Skin of body (tissue), 3 donors: ENCODE measurements at places on chromosomes 16 and 17. TPM values are rescaled to one million over a fixed set of nuclear protein-coding genes. Genes with fewer than 3 reads are reported as not detected.

DNA sequence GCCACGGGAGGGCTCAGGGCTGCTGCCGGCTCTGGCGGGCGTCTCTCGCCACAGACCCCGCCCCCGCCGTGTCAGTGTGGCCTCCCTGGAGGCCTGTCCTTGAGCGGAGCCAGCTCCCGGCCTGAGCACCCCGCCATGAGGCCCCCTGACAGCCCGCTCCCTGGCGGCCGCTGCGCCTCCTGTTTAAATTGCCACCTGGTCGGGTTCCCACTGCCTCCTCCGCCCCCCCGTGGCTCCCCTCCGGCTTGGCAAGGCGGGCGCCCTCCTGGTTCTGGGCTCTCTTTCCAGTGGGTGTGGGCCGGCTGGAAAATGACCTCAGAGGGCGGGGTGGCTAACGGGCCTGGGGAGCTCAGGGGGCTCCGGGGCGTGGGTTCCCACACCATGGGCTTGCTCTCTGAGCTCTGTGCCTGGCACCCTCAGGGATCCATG lies 42.1 kb upstream of the SSTR5 start:
- no peak for DNase-seq

Gene TP53TG3B
- total RNA-seq, result not detected

- DNase-seq, result no peak
These were observed 71.4 kb upstream of the TNRC6C start for GRCh38 chr17:77887110-77887463.

Gene TOX3
- total RNA-seq, result 0.49 TPM

DNA sequence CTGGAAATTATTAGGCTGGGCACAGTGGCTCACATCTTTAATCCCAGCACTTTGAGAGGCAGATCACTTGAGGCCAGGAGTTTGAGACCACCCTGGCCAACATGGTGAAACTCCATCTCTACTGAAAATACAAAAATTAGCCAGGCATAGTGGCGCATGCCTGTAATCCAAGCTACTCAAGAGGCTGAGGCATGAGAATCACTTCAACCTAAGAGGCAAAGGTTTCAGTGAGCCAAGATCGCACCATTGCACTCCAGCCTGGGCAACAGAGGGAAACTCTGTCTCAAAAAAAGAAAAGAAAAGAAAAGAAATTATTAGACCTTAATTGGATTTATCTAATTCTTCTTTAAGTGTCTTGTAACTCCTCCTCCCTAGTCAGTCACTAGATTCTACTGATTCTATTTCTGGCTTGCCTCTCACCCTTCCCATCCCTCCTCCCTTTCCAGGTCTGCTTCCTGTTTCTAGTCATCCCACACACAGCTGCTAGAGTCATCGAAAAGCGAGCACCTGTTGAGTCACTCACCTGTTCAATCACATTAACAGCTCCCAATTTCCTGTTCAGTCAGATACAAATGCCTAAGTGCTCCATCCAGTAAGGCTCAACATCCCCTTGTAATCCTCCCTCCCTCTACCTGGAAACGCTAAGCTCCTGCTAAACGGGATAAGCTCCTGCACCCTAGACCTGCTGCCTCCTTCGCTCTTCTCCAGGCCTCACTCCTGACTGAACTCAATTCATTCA lies 34.6 kb downstream of the ERN1 start:
- no peak for DNase-seq

GRCh38 chr16:50688083-50688482 lies 5.3 kb upstream of the NOD2 start:
- no peak for DNase-seq

DNA sequence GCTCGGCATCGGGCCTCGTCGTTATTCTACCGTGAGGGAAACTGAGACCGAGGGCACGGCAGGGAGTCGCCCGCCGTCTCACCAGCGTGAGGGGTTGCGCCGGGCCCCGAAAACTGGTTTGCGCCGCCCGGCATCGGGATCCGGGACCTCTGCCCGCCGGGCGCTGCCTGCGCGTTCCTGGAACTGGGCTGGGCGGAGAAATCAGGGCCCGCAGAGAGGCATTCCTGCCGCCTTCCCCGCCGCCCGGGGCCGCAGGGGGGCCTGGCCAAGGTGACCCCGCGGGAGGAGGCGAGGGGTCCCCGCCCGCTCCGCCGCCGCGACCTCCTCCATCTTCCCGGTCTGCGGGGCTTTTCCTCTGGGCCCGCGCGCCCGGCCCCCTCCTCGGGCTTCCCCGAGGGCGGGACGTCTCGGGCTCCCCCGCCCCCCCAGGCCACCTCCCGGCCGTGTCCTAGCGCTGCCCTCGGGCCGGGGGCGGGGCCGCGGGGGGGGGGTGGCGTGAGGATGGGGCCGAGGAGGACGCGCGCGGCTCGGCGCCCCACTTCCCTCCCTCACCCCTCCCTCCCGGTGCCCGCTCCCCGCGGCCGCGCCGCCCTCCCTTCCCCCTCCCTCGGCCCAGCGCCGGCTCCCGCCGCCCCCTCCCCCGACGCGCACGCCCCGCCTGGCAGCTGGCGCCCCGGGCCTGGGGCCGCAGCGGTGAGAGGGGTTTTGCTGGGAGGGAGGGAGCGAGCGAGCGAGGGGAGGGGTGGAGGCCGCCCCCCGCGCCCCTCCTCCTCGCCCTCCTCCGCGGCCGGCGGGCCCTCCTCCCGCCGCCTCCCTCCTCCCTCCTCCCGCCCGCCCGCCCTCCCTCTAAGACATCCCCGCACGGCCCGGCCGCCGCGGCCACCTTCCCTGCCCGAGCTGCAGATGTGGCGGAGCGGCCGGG lies at the start of gene GLIS2:
TSS of gene GLIS2 (plus strand) at position 882 of the 922 bp plus-strand sequence. CDS start 16,214 bp downstream, outside the sequence.
- peak; percentile 80 for DNase-seq

DNA sequence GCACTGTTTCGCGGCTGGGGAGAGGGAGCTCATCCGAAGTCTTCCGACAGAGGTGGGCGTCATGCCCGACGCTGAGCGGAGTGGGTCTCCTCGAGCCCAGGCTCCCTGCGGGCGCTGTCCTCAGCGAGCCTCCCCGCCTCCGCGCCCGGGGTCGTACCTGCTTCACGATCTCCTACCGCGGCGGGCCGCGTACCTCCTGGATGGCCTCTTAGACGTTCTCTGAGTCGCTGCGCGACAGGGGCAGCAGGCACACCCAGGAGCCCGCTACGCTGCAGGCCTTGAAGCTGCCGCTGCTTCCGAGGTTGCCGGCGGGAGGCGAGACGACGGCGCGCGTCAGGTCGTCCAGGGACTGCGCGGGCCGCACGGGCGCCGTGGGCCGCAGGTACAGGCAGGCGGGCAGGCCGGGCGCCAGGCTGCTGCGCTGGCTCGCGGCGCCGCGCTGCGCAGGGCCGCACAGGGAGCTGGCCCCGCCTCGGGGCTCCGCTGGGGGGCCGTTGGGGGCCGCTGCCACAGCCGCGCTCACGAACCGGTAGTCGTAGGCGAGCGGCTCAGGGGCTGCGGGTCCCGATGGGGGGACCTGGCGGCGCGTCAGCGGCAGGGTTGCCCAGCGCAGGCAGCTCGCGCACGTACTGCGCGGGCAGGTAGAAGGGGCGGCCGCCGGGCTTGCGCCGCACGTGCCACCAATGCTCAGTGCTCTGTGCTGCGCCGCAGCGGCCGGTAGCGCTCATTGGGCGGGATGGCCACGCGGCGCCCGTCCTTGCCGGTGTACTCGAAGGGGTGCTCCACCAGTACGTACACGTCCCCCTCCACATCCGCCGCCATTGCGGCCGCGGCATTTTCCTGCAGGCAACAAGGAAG lies 116.4 kb upstream of the SMURF2 start:
- no peak for DNase-seq

- no peak for DNase-seq
These were observed 8.8 kb downstream of the FAAP100 start for GRCh38 chr17:81543339-81543675.

GRCh38 chr17:49438436-49439278 lies 24.0 kb upstream of the PHB1 start:
- no peak for DNase-seq

DNA sequence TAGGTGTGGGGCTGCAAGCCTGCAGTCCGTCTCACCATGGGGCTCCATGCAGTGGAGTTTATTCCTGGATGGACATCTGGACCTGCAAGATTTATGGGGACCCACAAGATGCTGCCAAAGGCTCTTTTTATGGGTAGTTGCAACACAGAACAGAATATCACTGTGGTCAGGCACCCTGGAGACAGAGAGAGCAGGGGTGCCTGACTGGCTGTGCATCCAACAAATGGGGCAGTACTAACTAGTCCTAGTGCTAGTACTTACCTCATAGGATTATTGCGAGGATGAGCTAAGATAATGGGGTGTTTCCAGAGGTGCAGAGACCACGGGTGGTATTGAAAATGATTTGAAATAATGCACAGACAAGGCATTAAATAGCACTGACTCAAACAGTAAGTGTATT lies 42.4 kb upstream of the MMP2 start:
- DNase-seq, result no peak

Gene GDPD1
- 2.7 TPM for total RNA-seq

- DNase-seq, result no peak
These were observed 34.6 kb downstream of the TBCD start for GRCh38 chr17:82786427-82786826.

DNA sequence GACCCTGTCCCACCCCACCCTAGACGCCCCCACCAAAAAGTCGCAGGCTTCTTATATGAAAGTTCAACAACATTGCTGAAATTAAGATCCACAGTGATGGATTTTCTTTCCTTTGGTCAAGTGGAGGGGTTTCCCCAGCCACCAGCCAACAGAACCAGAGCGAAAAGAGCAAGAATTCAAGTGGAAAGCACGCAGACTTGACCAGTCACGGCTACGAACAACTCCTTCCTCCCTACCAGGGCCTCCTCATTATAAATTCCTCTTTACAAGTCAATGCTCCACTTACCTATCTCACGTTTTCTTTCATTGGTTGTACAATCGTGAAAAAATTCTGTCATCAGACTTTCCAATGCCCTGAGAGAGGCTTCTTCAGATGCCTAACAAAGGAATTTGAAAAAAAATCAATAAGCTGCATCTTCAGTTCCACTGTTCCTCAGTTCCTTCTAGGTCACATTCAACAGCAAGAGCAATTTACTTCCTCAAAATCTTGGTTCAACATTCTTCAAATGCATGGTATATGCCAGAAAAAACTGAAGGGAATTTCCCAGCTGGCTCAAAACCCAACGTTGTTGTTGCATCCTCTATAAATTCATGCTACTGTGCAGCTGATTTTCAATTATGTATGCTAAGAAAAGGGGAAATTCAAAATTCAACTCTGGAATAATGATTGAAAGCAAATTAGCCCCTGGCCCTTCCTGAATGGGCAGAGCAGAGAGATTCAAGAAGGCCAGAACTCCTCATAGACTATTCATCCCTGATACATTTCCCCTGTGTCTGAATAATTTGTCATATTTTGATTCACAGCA lies 30.9 kb downstream of the XPO6 start:
- DNase-seq, result no peak

Gene KRTAP4-3
- total RNA-seq, result 2.0 TPM

GRCh38 chr16:75256059-75256571 lies 4.7 kb upstream of the BCAR1 start:
- DNase-seq, result no peak

Gene TMEM238L
- total RNA-seq, result 0.30 TPM

Gene ABCC11
- 0.20 TPM for total RNA-seq

GRCh38 chr16:11503566-11503965 lies 83.2 kb downstream of the LITAF start:
- DNase-seq, result no peak

Gene CPNE7
- 0.89 TPM for total RNA-seq

DNA sequence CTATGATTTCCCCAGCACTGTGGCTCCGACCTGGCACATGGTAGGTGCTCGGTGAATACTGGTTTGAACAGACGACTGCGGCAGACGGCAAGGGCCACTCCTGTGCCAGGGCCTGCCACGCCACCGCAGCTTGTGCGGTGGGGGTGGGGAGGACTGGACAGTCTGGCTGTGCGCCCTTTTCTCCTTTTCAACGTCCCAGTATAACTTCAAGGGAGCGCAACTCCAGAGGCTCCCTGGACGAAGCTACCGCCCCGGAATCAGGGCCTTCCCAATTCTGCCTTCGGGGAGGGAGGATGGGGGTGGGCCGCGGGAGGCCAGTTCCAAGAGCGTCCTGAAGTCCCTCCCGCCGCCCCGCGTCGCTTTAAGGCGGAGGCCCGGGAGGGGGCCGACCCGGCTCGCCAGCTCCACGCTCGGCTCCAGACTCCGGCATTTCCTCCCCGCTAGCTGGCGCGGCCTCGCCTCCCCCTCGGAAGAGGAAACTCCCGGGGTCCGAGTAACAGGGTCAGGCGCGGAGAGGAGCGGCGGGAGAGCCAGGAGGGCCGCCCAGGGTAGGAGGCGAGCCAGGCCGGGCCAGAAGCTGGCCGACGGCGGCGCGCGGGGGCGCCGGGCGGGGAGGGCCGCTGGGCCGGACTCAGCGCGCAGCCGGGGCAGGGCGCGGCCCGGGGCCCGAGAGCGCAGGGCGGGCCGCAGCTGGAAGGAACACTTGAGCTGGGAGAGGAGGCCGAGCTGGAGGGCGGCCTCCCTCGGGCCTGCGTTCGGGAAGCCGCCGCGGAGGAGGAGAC lies at the start of gene ITPRIPL2:
TSS of gene ITPRIPL2 (plus strand) at position 388 of the 782 bp plus-strand sequence. CDS start 498 bp downstream, outside the sequence.
- peak; percentile 61 for DNase-seq

DNA sequence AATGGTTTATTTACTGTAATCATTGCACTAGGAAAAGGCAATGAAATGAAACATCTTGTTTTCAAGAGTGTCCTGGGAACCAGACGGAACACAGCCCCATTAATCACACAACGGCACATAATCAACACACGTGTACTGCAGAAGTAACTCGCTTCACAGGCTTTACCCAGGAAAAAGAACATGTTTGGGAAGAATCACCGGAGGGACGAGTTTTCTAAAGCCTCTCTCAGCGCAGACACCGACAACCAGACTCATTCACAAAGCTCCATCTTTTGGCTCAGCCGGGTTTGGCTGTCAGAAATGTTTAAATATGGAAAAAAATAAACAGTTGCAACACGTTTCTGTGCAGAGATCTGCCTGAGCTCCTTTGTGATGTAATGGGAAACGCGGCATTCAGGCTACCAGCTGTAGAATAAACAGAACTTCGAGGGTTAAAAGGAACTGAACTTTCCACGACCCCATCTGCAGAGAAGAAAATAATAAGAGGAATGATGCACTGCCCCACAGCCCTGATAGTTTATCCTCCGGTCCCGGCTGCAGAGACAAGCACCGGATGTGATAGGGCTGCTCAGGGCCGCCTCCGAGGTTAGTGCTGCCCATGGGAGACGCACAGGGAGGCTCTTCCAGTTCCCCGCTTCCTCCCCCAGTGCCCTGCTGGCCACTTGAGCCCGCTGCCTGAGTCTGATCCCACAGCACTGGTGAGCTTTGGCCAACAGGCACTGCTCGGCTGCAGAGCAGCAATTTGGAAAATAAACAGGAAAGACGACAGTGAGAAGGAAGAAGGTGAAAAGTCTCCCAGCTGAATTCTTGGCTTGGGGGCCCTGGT lies 119.8 kb downstream of the HIC1 start:
- peak; percentile 97 for DNase-seq

GRCh38 chr16:5966004-5966403 lies 868.4 kb upstream of the EEF2KMT start:
- DNase-seq, result no peak

DNA sequence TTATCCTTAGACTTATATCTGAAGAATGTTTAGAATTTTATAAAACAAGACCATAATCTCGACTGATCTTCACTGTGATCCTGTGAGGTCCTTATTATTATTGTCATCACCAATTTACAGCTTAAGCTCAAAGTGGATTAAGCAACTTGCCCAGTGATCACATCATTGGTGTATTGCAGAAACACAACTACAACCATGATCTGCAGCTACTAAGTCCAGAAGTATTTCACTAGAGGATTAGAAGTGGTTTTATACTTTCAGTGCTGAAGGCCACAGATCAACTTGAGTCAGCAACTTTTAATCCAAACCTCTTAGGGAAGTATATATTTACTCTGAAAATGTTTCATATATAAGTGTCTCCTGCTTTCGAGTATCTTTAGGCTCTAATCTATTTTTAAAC lies 624.3 kb upstream of the SOX9 start:
- DNase-seq, result no peak

Gene PERCC1
- not detected for total RNA-seq

Gene ACD
- total RNA-seq, result 6.6 TPM

Gene EEF2K
- total RNA-seq, result 28.3 TPM
